Central memory CD4-positive, alpha-beta T cell (primary cell): ENCODE measurements at places on chromosomes 1 and 21.

- DNase-seq, result no peak
These were observed 195.5 kb downstream of the ADSS2 start for GRCh38 chr1:244256086-244256676.

DNA sequence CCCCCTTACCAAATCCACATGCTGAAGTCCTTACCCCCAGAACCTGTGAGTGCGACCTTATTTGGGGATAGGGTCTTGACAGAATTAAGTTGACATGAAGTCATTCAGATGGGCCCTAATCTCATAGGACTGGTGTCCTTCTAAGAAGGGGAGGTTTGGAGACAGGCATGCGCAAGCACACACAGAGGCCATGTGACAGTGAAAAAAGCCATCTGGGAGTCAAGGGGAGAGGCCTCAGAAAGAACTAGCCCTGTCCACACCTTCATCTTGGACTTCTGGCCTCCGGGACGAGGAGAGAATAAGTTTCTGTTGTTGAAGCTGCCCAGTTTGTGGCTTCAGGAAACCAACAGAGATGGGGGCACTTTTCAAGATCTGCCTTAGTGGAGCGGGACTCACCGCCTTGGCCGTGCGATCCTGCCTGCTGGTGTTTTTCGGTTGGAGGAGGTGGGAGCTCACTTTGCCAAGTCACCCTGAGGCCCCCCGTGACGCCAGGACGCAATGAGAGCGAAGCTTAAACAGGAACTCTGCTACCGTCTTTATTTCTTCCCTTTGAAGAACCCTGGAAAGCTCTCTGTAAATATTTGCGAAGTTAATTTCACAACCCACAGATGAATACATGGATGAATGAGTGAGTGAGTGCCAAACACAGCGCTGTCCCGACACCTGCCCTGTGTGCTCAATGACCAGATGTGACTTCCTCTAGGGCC, 42.5 kb upstream of the C1orf174 start:
- DNase-seq, result no peak

- no peak for DNase-seq
These were observed 116.7 kb downstream of the FASLG start for GRCh38 chr1:172775606-172776005.

DNA sequence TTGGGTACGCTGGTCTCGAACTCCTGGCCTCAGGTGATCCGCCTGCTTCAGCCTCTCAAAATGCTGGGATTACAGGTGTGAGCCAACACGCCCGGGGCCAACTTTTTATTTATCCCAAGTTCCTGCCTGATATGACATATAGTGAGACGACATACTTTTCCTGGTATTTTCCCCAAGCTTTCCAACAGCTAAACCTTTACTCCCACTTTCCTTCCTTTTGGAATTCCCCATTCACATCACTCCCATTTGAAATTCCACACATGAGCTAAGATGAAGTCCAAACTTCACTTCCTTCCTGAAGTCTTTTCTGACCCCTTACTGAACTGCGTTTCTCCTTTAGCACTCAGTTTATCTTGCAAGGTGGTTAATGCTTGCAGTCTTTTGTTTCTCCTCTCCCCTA, 64.1 kb downstream of the S1PR1 start:
- no peak for DNase-seq

DNA sequence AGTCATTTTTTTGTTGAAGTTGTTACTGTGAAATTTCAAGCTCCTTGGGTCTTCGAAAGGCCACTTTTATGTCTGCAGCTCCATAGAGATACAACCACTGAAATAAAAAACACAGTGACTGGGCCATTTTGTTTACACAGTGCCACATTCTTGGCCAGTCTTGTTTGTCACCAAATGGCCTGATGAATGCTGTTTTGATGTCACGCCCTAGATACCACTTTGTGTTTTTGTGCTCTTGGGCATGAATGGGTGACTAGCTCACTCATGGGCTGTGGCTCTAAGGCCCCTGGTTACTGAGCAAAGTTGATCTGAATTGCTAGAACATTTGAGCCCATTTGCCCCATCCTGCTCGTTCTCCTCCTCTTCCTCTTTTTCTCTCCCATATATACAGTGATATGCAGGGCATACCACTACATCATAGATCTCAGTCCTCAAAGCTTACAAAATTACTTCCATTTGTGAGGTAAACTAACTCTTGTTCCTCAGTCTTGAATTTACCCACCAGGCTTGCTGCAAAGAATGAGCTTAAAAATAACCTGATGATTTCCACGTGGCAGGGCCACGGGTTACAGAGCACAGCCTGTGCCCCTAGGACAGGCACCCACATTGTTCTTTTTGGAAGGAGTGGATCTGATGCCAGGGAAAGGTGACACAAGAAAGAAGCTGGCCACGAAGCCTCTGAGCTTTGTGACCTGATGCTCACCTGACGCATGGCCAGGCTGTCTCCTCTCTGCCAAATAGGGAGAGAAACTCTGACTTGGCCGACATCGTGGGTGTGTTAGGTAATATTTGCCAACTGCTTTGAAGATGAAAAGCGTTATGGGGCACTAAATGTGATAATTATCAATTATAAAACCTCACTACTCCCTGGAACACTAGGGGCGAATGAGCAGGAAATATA, 92.4 kb downstream of the RUNX1 start:
- no peak for DNase-seq
